ENCODE measurements at places on chromosomes 7 and 10.
A peak's percentile ranks its signal among the peaks of the same experiment; 100 is the strongest.

GRCh38 chr10:7274293-7274692, 136.5 kb downstream of the SFMBT2 start:
- DNase-seq = no peak

DNA sequence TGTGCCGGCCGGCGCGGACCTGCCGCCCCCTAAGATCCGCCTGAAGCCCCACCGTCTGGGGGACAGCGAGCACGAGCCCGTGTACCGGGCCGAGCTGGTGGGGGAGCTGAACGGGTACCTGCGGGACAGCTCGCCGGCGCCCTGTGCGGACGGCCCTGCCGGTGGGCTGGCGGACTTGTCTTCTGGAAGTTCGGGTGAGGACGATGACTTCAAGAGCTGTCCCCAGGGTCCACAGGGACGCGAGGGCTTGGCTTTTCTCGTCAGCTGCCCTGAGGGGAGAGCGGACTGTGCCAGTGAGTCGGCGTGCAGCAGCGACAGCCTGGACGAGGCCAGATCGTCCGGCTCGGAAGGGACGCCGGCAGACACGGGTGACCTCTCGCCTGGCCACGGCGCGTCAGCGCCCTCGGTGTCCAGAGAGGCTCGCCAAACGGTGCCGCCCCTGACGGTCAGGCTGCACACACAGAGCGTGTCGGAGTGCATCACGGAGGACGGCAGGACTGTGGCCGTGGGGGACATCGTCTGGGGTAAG, 8.5 kb downstream of the PWWP2B start:
- peak; percentile 6 for DNase-seq

DNA sequence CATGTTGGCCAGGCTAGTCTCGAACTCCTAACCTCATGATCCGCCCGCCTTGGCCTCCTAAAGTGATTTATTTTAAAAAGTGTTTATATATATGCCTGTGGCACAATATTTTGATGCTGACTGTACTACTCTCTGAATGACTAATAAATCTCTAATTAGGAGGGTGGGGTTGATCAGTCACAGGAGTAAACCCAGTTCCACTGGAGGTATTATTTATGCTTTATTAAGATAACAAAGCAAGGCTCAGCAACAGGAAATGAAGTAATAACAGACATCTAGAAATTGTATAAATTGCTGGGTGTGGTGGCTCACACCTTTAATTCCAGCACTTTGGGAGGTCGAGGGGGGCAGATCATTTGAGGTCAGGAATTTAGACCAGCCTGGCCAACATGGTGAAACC, 26.0 kb upstream of the MCU start:
- DNase-seq = no peak

- DNase-seq = no peak
Measured at GRCh38 chr7:94397722-94398121, 3.0 kb downstream of the COL1A2 start.

DNA sequence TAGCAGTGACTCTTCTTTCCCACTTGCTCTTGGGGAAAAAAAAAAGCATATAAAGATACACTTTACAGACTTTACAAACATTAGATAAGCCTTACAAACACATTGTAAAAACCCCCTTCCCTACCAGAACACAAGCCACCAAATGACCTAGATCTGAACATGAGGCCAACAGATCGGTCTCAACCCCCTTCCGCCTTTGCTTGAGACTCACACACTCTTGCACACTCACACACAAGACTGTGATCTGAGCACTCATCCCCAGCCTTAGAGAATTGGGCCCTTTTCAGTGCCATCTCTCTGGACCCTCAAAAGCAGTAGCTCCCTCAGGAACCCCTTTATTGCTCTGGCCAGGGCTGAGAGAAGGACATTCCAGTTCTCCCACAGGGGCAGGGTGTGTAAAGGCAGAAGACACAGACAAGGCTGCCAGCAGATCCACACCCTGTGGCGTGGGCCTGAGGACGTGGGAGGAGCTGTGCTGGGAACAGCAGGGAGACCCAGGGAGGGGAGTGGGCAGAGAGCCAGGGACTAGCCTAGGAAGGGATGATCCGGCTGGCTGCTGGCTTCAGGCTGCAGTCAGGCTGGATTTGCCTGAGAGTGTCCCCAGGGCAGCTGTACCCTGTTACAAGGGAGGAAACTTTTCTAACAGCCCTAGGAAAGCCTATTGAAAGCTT, 206.7 kb downstream of the KIAA1217 start:
- DNase-seq = peak; percentile 70

GRCh38 chr7:20330239-20330927, at the start of gene ITGB8:
Gene ITGB8, plus strand, starts transcription at chr7:20330900. Its CDS starts 907 bp downstream, at chr7:20331807.
- DNase-seq = peak; percentile 87

- no peak for DNase-seq
Measured at GRCh38 chr10:28879875-28880682, 202.8 kb downstream of the BAMBI start.
